AG04450 (cell line): ENCODE measurements at places on chromosomes 6 and 20.
A peak's percentile ranks its signal among the peaks of the same experiment; 100 is the strongest.

- no peak for DNase-seq
Observed at GRCh38 chr6:46324706-46325105, 153.9 kb upstream of the ENPP5 start.

- no peak for DNase-seq
Observed at GRCh38 chr6:34791701-34792604, at the start of gene BLTP3A. TSS of gene BLTP3A (plus strand) at chr6:34792083. CDS start at chr6:34792251, 168 bp downstream.

- DNase-seq: no peak
Observed at GRCh38 chr20:50017576-50018248, 34.9 kb downstream of the SNAI1 start.

DNA sequence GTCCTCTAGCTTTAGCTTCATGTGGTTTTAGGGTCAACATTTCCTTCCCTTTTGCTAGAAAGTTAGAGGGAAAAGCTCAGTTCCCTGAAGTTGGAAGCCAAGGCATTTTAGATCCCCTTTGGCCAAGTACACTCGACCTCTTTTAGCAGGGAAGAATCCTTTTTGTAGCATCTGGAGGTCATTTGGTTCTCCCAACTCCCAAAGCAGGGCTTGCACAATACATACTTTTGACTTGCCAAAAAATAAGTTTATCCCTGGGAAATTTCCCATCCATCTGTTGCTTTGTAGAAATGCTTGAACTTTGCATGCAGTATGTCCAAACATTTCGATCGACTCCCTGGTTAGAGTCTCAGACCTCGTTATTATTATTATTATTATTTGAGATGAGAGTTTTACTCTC lies 4.6 kb upstream of the EDEM2 start:
- DNase-seq: peak; percentile 36

GRCh38 chr20:10115021-10115420 lies 80.2 kb downstream of the ANKEF1 start:
- peak; percentile 84 for DNase-seq

DNA sequence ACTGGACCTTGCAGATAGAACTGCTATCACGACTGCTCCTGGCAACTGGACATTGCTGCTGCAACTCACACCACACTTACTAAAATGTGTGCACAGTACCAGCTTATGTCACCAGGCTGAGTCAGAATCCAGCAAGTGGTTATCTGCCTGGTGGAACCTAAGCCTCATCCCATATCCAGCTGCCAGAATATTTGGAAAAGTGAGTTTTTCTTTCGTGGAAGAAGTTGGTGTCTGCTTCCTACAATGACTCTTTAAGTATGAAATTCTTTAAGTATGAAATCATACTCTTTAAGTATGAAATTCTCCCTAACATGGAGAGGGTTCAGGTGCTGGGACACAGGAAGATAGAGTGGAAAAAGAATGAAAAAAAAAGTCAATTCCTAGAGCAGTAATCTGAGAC lies 16.4 kb upstream of the POLR1H start:
- DNase-seq: no peak

GRCh38 chr6:132142768-132143167 lies 191.6 kb upstream of the CCN2 start:
- DNase-seq: no peak
